ENCODE measurements at places on chromosomes 2 and 18. TPM values are rescaled to one million over a fixed set of nuclear protein-coding genes. Genes with fewer than 3 reads are reported as not detected.
A peak's percentile ranks its signal among the peaks of the same experiment; 100 is the strongest.

BARD1 gene
- polyA plus RNA-seq = 4.1 TPM

DNA sequence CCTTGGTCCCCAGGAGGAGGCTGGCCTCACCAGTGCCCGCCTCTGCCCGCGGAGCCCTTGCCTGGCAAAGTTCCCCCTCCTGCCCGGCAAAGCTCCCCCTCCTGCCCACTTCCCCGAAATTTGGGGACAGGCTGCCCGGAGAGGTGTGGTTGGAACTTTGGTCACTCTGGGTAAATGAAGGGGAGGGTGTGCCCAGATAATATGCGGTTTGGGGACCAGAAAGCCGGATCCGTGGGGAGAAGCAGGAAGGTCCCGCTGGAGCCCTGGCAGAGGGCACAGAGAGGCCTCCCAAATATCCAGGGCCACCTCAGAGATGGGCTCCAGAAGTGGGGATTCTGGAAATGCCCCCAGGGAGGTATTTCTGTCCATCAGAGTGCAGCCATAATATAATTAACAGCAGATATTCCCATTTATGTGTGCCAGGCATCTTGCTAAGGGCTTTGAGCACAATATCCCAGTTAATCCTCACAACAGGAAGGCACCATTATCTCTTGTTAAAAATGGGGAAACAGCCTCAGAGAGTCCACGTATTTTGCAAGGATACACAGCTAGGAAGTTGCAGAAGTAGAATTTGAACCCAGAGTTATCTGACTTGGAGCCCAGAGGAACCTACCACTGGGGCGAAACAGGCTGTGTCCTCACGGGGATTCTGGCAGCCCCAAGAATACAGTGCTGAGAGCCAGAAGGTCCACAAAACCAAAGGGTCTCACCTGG is 914 bp downstream of the STEAP3 start:
- DNase-seq = no peak

PTH2R gene
- not detected for polyA plus RNA-seq

VSNL1 gene
- polyA plus RNA-seq = not detected

DNA sequence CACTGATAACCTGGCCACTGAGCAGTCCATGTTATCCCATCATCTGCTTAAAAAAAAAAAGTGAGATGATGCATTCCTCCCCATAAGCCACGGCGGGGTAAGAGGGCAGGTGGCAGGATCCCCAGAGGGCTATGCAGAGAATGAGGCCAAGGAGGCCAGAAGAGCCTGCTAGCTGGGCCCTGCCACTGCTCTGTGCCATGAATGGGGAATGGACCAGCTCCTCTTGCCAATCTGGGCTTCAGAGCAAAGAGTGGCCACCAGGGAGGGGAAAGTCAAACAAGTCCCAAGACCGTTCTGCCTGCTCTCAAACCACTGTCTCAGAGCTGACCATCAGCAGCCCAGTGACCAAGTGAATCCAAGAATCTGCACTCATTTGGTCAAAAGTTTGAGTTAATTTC is 202.4 kb downstream of the TWIST2 start:
- no peak for DNase-seq

PROKR1 gene
- polyA plus RNA-seq = not detected

GPAT2 gene
- 4.6 TPM for polyA plus RNA-seq

EVX2 gene
- polyA plus RNA-seq = not detected

DNA sequence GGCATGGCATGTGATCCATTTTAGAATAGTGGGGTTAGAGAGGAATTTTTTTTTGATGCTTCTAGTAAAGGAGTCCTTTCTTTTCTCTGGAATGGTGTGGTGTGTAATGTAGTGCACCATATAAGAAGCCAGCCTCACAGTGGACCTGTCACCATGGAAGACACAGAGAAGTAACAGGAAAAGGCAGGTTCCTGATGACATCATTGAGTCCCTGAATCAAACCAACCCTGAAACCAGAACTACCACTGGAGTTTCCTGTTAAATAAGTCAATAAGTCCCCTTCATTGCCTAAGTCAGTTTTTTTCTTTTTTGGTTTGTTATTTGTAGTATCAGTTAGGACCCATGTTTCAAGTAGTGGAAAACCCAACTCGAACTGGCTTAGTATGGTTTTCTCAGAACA is 11.9 kb downstream of the ADCYAP1 start:
- DNase-seq = no peak

DNA sequence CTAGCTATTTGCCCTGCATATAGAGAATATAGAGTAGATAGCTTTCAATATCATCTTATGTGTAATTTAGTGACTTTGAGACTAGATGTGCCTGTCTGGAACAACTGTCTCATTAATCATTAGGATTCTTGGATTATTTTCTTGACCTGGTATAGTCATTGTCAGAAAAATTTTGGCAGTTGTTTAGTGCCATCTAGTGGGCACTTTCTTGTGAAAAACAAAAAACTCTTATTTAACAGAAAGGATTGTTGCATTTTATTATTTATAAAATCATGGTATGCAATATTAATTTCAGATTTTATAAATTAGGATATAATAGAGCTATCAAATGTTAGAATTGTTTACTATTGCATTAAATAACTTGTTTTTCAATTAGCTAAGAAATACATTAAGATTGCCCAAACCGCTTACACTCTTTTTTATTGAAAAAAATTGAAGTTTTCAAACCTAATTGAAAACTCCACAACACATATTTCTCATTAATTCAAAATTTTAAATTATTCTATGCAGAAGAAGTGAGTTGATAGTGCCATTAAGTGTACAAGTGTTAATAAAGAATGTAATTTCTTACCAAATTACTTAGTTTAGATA is 80.3 kb downstream of the DYNAP start:
- DNase-seq = peak; percentile 17

GPR39 gene
- polyA plus RNA-seq = not detected

DNA sequence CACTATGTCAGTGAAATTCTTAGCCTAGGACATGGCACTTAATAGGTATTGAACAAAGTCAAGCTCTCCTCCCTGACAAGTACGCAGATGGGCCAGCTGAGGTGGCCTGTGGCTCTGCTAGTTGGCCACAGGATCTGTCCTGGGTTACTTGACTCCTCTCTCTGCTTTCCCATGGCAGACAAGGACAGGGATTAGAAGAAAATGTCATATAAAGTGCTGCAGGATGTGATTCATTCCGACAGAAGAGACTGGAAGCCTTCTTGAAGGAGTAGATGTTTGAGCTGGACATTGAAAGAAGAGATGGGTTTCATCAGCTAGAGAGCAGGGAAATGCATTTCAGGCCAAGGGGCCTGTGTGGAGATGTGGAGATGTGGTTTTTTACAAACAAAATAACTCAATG is 46.7 kb downstream of the SMAD7 start:
- DNase-seq = no peak

- DNase-seq = no peak
Measured at GRCh38 chr18:58181988-58182387, 138.0 kb downstream of the NEDD4L start.

DNA sequence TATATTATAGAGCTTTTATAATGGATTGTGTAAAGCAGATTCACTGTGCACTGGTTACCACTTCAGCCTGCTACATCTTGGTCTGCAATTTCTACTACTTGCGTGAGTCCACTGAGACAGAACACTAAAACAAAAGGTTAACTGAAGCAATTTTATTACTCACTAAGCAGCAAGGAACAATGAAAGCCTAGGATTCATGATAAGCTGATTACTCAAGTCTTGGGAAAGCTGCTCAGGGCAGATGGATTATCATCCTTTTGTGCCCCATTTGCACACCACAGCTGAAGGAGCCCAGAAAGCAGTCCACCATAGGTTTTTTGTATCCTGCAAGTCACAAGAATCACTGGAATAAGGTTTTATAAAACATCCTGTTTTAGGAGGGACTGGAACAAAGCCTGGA is 1215.2 kb upstream of the TMEFF2 start:
- DNase-seq = no peak

IL1F10 gene
- not detected for polyA plus RNA-seq

DNA sequence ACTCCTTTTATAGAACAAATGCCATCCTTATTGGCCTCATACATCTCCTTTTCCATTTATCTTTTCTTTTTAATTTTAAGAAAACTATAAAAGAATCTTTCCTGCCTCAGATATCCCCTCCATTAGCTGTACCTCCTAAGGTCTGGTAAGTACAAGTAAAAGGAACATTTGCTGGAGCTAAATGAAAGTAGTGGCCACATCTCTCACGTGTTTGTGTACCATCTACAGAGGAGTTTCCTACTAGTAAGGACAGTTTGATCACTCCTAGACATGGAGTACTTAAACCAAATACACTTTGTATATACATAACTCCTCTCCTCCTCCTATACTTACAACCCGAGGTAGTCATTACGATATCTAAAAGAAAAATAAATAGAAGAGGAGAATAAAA is 504.8 kb downstream of the LRRTM4 start:
- DNase-seq = no peak

DNA sequence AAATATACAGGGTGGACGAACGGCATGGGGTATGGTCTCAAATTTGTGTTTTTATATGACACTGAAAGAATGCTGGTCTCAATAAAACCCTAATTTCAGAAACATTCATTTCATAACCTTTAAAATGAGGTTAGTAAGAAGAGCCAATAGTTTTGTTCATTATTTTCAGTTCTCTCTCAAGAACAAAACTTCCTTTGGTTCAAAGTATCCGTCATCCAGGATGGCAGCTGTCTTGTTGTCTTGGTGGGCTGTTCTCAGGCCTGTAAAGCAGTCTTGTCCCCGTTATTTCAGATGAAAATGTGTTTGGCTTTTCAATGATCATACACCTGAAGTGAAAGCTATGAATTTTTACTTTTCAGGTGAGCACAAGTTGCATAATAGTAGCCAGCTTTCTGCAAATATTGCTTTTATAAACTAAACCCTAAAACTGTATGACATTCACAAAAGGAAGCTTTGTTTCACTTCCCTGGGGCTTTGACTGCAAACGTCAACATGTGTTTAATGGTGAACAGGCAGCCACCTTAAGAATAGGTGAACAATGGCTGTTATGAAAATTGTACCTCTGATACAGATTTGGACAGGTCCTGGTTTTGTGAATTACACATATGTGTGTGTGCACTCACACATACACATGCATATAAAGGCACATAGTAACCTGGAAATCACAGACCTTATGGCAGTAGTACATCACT is 2.6 kb downstream of the IL18RAP start:
- no peak for DNase-seq

GRCh38 chr2:207142461-207142860 is 23.3 kb downstream of the KLF7 start:
- no peak for DNase-seq

PSMA8 gene
- polyA plus RNA-seq = 0.39 TPM

DNA sequence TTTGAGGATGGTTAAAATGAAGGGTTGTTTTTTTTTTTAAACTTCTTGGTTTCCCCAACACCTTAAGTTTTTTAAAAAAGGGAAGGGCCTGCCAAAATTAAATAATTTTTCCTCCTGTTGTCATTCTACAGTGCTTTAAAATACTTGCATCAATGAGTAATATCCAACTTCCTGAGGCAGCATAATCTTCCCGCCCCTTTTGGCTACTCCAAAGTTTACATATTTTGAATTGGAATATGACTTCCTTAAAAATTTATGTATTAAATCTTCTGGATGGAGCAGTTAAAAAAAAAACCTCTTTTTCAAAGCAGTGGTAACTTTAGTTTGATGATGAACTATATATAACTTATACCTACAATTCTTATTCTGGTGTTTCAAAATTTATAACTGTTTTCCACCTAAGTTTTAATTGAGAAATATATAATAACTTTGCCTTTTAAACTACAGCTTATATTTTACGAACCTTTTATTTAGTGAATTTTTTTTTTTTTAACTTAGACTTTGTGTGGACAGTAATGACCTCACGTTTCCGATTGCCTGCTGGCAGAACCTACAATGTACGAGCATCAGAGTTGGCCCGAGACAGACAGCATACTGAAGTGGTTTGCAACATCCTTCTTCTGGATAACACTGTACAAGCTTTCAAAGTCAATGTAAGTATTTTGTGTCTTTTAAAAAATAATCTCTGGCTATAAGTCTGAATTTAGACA is 49.8 kb downstream of the PTPN4 start:
- no peak for DNase-seq

DNA sequence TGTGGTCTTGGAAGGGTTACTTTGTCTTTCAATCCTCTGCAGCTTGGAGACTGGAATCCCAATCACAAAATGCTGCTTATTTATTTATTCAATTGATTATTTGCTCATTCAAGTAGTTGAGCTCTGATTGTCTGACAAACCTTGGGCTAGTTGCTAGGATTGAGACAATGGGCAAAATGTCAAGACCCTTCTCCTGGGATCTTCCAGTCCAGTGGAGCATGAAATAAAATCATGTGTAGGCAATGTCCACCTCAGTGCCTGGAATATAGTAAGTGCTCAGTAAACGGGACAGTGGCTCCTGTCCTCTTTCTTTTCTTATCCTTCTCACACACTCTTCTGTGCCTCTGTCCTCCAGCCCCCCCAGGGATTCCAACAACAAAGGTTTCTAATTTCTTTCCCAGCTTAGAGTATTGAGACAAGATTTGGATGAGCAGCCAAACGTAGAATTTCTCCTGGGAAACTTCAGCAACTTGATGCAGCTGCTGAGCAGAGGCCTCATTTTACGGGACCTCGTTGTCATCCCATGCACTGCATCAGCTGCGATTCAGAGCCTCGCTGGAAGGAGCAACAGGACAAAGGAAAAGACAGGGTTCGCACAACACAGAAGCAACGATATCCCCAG is 545.0 kb downstream of the SOX11 start:
- DNase-seq = no peak

DNA sequence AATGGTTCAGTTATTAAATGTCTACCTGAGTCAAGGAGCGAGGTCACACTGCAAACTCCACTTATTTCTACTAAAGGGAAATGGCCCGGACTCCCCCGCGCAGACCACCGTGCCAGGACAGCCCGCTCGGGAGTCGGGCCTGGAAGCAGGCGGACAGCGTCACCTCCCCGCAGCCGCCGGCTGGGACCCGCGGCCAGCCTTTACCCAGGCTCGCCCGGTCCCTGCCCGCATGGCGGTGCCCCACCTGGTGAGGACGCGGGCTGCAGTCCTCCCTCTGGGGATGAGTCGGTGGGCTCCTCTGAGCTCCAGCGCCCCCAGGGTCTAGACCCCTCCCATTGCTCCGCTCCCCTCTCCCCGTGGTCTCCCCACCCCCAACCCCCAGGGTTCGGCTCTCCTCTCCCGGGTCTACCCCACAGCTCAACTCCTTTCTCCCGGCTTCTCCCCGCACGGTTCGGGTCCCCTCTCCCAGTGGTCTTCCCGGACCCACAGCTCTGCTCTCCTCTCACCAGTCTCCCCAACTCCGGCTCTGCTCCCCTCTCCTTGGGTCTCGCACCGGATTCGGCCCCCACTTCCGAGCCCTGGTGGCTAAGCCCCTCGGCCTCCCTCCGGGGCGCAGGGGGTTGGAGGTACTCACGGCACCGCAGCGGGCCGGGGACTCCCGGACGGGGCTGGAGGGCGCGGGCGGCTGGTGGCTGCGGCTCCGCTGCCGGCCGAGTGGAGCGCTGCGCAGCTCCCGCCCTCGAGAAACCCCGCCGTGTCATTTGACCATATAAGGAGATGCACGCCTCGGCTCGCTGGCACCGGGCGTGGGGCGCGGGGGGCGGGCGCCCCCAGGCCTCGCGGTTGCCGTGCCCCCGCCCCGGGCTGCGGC is at the start of gene FHL2:
Gene FHL2 (minus strand): TSS at position 716 of the 871 bp plus-strand sequence. CDS start 12,535 bp downstream, outside the sequence.
- DNase-seq = peak; percentile 57

Measured in naive thymus-derived CD4-positive, alpha-beta T cell (primary cell).